ENCODE measurements at places on chromosomes 16 and 17.

GRCh38 chr17:75844530-75845057 is 390 bp upstream of the UNC13D start:
- no peak for DNase-seq

- no peak for DNase-seq
These were observed 590 bp downstream of the TMEM219 start for GRCh38 chr16:29962344-29962994.

GRCh38 chr16:48393485-48394354 is 8.5 kb upstream of the SIAH1 start:
- DNase-seq = no peak

- no peak for DNase-seq
These were observed 23.5 kb upstream of the PHOSPHO1 start for GRCh38 chr17:49254066-49254465.

GRCh38 chr17:35315283-35315682 is 58.1 kb downstream of the SLFN11 start:
- no peak for DNase-seq

Data from effector memory CD4-positive, alpha-beta T cell (primary cell).